Activated T-helper 2 cell treated with anti-CD3 and anti-CD28 coated beads, Interferon-gamma antibody, Interleukin-2, Interleukin-4, amounts not matched to agents 10 μg/mL and 5 μg/mL and 100 μg/mL, durations not matched to agents 14 hours and 24 hours and 36 hours (primary cell): ENCODE measurements at places on chromosomes 12 and 14.
A peak's percentile ranks its signal among the peaks of the same experiment; 100 is the strongest.

DNA sequence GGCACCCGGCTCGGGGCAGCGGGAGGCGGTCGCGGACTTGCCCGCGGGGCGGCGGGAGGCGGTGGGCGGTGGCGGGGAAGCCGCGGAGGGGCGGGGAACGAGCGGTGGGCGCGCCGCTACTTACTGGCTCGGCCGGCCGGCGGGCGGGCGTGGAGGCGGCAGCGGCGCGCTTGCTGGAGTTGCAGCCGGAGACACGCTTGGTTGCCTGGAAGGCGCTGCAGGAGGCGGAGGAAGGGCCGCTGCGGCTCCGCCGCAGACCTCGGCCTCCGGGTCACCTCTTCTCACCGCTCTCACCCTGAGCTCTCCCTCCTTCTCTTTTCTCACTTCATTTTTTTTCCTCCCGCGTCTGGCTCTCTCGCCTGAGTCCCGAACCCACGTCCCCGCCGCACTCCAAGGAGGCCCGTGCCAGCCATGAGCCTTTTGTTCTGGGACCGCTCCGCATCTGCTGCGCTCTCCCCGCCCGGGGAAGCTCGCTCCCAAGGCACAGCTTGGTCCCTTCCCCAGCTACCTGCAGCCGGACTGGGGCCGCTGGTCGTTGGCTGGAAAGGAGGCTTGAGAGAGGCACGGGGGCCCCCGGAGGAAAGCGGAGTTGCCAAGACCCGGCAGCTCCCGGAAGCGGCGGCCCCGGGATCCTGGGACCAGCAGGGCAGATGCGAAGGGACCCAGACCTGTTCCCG lies 592 bp upstream of the KCNK10 start:
- no peaks in the 10 kb centered on the region for H3K36me3 ChIP-seq
- no peak for DNase-seq
- H3K4me1 ChIP-seq: peaks cover 2% of the 10 kb centered on the region
- peak overlapping the region; percentile 43 for H3K4me3 ChIP-seq
- peaks cover 46% of the 10 kb centered on the region for H3K27me3 ChIP-seq

DNA sequence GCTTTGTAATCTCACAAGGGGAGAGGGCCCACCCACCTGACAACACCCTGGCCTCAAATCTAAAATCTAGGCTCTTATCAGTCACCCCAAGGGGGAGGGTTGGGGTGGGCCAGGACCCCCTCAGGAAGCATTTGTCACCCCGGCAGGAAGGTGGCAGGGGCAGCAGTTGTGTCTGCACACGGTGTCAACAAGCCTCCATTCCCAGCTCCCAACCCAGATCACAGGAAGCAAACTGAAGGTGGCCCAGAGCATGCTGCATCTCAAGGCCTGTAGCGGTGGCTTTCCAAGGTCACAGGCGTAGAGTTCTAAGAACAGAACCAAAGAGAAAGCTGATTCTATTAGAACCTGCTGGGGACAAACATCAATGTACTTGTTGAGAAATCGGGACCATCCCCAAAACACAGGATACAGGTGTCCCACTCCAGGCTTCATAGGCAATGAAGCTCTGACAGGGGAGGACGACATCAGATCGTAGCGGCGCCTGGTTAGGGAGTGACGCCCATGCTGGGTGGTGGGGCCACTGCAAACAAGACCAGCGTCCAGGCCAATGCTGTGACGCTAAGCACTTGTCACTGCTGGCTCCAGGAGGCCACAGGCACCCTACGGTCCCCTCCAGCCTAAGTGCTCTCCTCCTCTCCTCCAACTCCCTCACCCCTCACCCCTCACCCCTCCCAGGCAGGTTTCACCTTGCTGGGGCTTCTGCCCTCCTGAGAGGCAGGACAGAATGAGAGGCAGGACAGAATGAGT lies 52.9 kb downstream of the CCDC88C start:
- no peak for DNase-seq
- peaks cover 21% of the 10 kb centered on the region for H3K36me3 ChIP-seq
- no peaks in the 10 kb centered on the region for H3K27me3 ChIP-seq
- peak overlapping the region; percentile 36 for H3K27ac ChIP-seq

- H3K27ac ChIP-seq: peak within 1 kb of the TSS; percentile 85
- H3K36me3 ChIP-seq: peaks cover 37% of the 10 kb centered on the region
- H3K4me3 ChIP-seq: peak within 1 kb of the TSS; percentile 90
- peaks cover 31% of the 10 kb centered on the region for H3K4me1 ChIP-seq
Measured at GRCh38 chr12:122980183-122981035, at the start of gene ARL6IP4. TSS of gene ARL6IP4 (plus strand) at chr12:122980681. CDS start at chr12:122981140, 459 bp downstream.

DNA sequence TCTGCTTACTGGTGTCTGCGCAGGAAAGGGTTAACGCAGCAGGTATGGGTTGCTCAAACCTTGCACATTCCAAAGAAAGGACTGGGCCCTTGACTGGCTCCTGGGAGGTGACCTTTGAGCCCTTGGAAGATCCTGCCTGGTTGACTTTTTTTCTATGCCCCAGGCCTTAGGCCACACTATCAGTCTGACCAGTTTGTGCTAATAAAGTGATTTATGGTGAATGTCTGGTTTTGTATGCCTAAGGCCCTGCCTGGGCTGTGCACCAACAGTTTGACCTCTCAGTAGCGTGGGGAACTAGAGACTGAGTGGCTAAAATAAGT lies 61.4 kb upstream of the SCN8A start:
- H3K4me3 ChIP-seq: no peak overlapping the region
- H3K27ac ChIP-seq: no peak overlapping the region
- peaks cover 3% of the 10 kb centered on the region for H3K4me1 ChIP-seq

DNA sequence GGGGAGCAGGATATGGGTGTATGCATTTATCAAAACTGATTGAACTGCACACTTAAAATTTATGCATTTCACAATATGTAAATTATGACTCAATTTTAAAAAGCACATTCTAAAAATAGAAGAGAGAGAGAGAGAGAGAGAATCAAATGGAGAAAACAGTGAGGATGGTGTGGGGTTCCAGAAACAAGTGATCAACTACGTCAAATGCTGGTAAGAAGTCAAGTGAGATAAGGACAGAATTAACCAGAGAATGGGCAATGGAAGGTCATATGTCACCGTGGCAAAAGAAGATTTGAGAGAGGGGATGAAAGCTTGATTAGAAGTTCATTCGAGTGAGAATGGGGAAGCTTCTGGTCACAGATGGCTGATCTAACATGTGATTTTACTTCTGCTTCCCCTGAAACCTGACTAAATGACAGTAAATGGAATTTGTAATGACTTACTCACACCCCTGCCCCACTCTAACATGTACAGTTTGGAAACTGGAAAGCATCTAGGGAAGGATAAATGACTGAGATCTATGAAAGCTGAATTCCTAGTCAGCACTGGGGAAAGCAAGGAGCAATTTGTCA lies 276.5 kb upstream of the AMIGO2 start:
- peak overlapping the region; percentile 96 for H3K27ac ChIP-seq
- no peaks in the 10 kb centered on the region for H3K27me3 ChIP-seq
- peaks cover 67% of the 10 kb centered on the region for H3K4me1 ChIP-seq
- peaks cover 40% of the 10 kb centered on the region for H3K36me3 ChIP-seq
- DNase-seq: no peak

DNA sequence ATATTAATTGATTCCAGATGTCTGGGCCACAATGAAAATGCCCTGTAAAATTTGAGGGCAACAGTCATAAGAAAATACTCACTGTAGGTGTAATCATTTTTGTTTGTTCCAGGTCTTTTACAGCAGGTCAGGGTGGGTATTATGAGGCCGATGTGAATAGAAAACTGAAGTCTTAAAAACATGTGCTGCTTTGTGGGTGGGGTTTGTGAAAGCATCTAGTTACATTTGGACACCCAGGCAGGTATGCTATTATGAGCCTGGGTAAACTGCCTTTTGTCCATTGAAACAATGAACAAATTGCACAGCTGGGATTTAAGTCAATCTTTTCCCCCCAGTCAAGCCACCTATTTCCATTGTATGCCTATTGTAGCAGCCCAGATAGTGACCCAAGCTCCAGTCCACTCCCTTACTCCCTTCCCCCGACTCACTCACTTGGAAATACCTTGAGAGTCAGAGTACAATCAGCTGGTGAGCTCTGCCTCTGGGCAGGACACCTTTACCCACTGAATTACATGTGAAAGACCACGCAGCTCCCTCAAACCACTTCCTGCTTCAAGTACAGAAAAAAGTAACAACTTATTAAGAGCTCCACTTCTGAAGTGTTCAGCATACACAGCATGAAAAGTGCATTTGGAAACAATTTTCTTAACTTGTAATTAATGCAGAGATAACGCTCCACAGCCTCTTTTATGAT lies 1.8 kb downstream of the IGF1 start:
- no peak overlapping the region for H3K4me3 ChIP-seq
- peak; percentile 40 for DNase-seq
- peaks cover 5% of the 10 kb centered on the region for H3K36me3 ChIP-seq

GRCh38 chr12:15899282-15899870 lies 11.8 kb upstream of the DERA start:
- no peak overlapping the region for H3K4me3 ChIP-seq
- no peaks in the 10 kb centered on the region for H3K27me3 ChIP-seq
- H3K4me1 ChIP-seq: peaks cover 7% of the 10 kb centered on the region

DNA sequence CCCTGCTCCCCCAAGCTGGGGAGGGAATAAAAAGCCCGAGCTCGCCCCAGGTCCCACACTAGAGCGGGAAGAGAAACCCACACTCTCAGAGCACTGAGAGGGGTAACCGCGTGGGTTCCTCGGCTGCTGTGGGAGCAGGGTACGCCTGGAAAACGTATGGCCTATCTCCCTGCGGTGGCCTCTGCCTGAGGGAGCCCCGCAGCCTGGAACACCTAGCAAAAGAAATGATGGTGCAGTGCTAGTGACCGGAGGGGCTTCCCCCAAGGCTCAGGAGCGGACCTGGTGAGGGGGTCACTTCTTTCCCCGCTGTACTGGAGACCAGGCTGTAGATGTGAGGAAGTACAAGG lies 2.5 kb upstream of the OR4N2 start:
- no peaks in the 10 kb centered on the region for H3K4me1 ChIP-seq
- no peak overlapping the region for H3K27ac ChIP-seq
- DNase-seq: no peak
- H3K36me3 ChIP-seq: no peaks in the 10 kb centered on the region
- no peaks in the 10 kb centered on the region for H3K27me3 ChIP-seq
- no peak overlapping the region for H3K4me3 ChIP-seq

DNA sequence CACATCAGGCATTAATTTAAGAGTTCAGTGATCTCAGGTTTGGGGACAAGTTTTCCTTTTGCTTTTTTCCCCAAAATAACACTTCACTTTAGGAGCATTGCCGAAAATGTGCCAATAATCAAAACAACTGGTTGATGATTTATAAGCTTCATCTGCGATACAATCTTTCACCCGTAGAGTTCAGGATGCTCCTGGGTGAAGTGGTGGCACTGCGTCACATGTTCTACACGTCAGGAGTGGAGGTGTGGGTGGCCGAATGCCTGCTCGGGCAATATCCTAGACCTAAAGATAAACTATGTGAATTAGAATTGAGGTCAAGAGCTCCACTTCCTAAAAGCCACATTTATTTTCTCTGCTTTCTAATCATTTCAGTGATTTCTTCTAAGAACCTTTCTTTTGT lies 70.9 kb upstream of the DICER1 start:
- no peak for DNase-seq
- H3K27ac ChIP-seq: no peak overlapping the region
- no peak overlapping the region for H3K4me3 ChIP-seq
- no peaks in the 10 kb centered on the region for H3K27me3 ChIP-seq
- H3K4me1 ChIP-seq: no peaks in the 10 kb centered on the region
- no peaks in the 10 kb centered on the region for H3K36me3 ChIP-seq

GRCh38 chr12:100720016-100720654 lies 74.4 kb upstream of the ANO4 start:
- no peak overlapping the region for H3K27ac ChIP-seq
- H3K36me3 ChIP-seq: no peaks in the 10 kb centered on the region
- H3K4me3 ChIP-seq: no peak overlapping the region
- peaks cover 40% of the 10 kb centered on the region for H3K27me3 ChIP-seq
- no peaks in the 10 kb centered on the region for H3K4me1 ChIP-seq

GRCh38 chr14:75471059-75471458 lies 43.2 kb downstream of the JDP2 start:
- no peak overlapping the region for H3K4me3 ChIP-seq
- no peak for DNase-seq
- no peaks in the 10 kb centered on the region for H3K36me3 ChIP-seq
- H3K4me1 ChIP-seq: peaks cover 11% of the 10 kb centered on the region

DNA sequence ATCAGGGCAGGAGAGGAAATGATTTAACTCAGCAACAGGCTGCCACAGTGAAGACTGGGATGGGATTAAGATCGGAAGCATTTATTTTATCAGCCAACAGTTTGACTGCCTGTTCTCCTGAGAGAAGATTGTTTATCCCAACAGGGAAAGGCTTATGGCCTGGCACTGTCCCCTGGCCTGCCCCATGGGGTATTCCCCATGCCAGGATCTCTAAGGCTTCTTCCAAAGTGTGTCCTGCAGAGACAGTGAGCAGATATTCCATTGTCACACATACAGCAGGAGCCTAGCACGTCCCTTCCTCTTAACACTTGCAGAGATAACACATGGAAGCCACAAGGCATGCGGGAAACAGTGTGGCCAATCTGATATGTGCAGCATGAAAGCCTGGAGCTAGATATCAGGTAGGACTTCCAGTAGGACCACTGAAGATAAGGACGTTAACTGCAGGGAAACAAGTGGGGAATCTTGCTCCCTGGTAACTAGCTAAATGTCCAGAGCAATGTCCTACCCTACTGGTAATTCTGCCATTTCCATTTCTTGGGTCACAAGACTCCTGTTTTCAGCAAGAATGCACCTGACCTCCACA lies 48.2 kb downstream of the IQSEC3 start:
- H3K4me1 ChIP-seq: peaks cover 1% of the 10 kb centered on the region
- H3K36me3 ChIP-seq: no peaks in the 10 kb centered on the region
- peaks cover 2% of the 10 kb centered on the region for H3K27me3 ChIP-seq
- DNase-seq: no peak
- H3K27ac ChIP-seq: no peak overlapping the region
- no peak overlapping the region for H3K4me3 ChIP-seq

- H3K27me3 ChIP-seq: no peaks in the 10 kb centered on the region
- no peak for DNase-seq
- H3K27ac ChIP-seq: no peak overlapping the region
- no peak overlapping the region for H3K4me3 ChIP-seq
- peaks cover 5% of the 10 kb centered on the region for H3K36me3 ChIP-seq
Measured at GRCh38 chr14:74500417-74501134, 7.0 kb downstream of the ISCA2 start.

GRCh38 chr14:61108496-61109141 lies 127.6 kb downstream of the SLC38A6 start:
- H3K27me3 ChIP-seq: no peaks in the 10 kb centered on the region
- peaks cover 7% of the 10 kb centered on the region for H3K4me1 ChIP-seq
- no peak overlapping the region for H3K4me3 ChIP-seq
- DNase-seq: no peak

GRCh38 chr12:100652488-100652887 lies 79.0 kb downstream of the GAS2L3 start:
- H3K36me3 ChIP-seq: no peaks in the 10 kb centered on the region
- no peak for DNase-seq
- no peaks in the 10 kb centered on the region for H3K27me3 ChIP-seq

GRCh38 chr12:127107744-127108143 lies 1159.2 kb upstream of the TMEM132C start:
- H3K4me1 ChIP-seq: no peaks in the 10 kb centered on the region
- H3K36me3 ChIP-seq: no peaks in the 10 kb centered on the region
- no peak overlapping the region for H3K27ac ChIP-seq
- no peak overlapping the region for H3K4me3 ChIP-seq

GRCh38 chr14:92579244-92579936 lies 65.8 kb downstream of the RIN3 start:
- H3K27me3 ChIP-seq: peaks cover 60% of the 10 kb centered on the region
- peaks cover 19% of the 10 kb centered on the region for H3K36me3 ChIP-seq
- H3K4me1 ChIP-seq: peaks cover 37% of the 10 kb centered on the region
- H3K4me3 ChIP-seq: no peak overlapping the region
